Glutamatergic neuron (in vitro differentiated cells): ENCODE measurements at places on chromosomes 3 and 15. TPM values are rescaled to one million over a fixed set of nuclear protein-coding genes. Genes with fewer than 3 reads are reported as not detected.

DNA sequence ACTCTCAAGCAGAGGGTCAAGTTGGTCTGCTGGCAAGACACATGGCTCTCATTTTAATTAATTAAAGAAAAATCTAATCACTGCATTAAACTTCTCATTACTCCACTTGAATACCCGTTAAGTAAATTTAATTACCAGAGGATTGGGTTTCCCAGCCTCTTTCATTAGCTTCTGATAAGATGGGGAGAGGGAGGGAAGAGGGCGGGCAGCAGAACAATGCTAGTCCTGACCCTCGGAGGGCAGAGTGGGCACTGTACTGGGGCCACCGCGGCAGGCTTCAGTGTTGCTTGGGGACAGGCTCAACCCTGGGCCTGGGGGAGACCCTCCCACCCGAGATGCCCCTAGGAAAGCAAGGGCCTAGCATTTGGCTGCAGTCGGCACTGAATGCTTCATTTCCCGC lies 55.6 kb upstream of the LINGO1 start:
- DNase-seq, result no peak

DNA sequence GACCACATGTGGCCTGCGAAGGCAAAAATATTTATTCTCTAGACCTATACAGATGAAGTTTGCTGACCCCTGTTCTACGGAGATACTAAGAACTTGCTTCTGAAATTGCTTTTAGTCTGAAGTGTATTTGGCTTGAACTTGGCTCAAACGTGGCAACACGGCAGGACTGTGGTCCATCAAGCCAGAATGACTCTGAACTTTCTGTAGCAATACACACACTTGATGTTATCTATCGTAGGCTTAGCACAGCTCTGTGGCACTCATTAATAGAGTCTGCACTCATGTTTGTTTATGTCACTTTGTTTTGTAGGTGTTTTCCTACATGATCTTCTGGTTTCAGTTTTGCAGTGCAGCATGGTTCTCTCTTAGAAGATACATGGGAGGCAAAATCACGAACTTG lies 298.1 kb downstream of the ADAMTS17 start:
- no peak for DNase-seq

DNA sequence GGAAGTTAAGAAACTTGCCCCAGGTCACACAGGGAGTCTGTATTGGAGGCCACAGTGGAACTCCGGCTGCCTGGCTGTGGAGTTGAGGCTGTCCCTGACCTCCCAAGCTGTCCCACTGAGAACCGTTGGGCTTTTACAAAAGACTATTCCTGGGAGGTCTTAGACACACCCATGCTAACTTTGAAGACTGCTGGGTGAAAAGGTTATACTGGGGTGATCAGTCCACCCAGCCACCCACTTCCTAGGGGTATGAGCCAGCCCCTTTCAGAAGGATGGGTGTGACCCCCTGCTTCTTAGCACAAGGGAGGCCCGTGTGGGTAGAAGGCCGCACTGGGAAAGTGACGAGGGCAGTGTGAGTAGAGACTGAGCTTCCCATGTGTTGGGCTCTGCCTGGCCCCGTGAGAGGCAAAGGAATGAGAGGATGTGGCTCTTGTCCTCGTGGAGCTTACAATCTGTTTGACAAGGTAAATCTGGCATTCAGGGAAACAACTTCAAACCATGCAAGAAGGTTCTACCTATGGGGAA lies 19.0 kb downstream of the MRAS start:
- no peak for DNase-seq

DNA sequence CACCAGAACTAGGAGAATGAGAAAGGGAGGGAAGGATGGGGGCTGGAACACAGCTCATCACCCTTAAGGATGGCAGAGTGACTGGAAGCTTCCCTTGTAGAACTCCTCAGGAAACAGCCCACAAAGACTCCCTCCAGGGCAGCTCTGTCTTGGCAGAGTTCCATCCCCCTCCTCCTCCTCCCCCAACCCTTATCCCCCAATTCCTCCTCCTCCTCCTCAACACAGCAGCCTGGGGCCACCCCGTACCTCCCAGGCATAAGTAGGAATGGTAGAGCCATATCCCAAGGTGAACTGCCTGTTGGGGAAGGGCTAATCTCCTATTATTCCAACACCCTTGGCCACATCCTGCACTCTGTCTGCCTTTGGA lies 38.8 kb downstream of the ADCY5 start:
- no peak for DNase-seq

- no peak for DNase-seq
These were observed 207.9 kb upstream of the GAP43 start for GRCh38 chr3:115415246-115415996.

DNA sequence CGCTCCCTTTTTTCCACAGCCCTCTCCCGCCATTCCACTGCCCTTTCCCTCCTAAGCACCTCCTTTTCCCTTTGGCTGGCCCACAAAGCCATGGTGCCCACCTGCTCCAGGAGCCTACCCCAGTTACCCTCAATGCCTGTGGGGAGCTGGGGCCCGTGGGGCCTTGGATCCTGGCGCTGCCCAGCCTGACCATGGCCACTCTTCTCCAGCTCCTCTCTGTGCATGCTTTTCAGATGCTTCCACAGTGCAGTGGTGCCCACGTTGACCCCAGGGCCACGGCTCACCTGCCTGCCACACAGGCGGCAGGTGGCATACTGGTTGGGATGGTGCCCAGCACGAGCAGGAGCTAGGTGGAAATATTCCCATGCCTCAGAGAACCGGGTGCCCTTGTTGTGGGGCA lies 1.5 kb downstream of the ZBED2 start:
- DNase-seq, result no peak

DNA sequence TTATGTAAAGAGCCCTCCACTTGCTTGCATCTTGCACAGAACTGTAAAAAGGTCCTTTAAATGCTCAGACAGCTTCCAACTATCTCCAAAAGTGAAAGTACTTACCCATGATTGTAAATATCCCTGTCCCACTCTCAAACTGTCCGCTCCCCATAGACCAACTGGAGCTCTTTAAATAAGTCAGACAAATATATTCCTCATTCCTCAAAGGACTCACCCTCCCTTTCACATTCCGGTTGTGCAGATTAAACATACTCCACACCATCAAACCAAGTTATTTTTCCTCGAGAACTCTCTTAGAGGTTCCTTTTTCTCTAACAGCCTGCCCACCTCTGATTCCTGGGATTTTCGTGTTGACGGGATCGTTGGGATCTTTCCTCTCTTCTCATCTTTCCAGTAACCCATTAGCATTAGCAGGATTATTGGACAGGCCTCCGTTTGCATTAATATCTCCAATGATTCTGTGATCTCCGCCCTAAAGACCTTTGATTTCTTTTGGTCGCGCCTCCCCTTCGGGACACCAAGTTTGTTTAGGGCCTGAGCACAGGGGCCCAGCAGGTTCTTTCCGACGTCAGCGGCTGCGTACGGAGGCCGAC lies 763 bp downstream of the GOLGB1 start:
- DNase-seq, result no peak

GRCh38 chr3:32685543-32686185 lies 676 bp downstream of the CNOT10 start:
- DNase-seq, result no peak

- DNase-seq, result no peak
These were observed 3.1 kb upstream of the FOXB1 start for GRCh38 chr15:60000824-60001609.

GRCh38 chr3:20700714-20701113 lies 514.7 kb upstream of the SGO1 start:
- no peak for DNase-seq

ST8SIA2 gene
- total RNA-seq, result 30.4 TPM

MESP2 gene
- total RNA-seq, result not detected

WNT7A gene
- not detected for total RNA-seq

TTLL13 gene
- not detected for total RNA-seq

GHSR gene
- not detected for total RNA-seq
